Endothelial cell (in vitro differentiated cells): ENCODE measurements at places on chromosomes 1 and 21.

- no peak for DNase-seq
Measured at GRCh38 chr1:226813671-226814591, 56.5 kb upstream of the PSEN2 start.

DNA sequence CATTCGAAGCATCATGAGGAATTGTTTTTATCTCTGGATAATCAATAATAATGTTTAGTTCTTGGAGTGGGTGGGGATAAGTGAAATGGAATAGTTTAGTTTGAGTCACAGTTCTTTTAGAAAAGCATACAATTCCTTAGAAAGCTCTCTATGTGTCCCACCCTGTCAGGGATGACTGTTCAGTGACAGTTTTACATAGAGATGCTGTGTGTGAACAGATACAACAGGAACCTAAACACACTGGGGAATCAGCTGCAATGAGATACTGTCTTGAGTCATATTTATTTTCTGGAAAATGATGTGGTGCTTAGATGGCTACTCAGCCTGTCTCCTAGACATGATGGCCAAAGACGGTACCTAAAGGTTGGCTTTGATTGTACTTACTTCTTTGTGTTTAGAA is 25.7 kb upstream of the CCDC190 start:
- DNase-seq: no peak

- peak; percentile 73 for DNase-seq
Measured at GRCh38 chr1:6041432-6042062, 4.1 kb upstream of the KCNAB2 start.

- DNase-seq: no peak
Measured at GRCh38 chr1:159040206-159040605, 30.5 kb downstream of the IFI16 start.

- no peak for DNase-seq
Measured at GRCh38 chr21:33481314-33481943, 1.7 kb upstream of the TMEM50B start.

DNA sequence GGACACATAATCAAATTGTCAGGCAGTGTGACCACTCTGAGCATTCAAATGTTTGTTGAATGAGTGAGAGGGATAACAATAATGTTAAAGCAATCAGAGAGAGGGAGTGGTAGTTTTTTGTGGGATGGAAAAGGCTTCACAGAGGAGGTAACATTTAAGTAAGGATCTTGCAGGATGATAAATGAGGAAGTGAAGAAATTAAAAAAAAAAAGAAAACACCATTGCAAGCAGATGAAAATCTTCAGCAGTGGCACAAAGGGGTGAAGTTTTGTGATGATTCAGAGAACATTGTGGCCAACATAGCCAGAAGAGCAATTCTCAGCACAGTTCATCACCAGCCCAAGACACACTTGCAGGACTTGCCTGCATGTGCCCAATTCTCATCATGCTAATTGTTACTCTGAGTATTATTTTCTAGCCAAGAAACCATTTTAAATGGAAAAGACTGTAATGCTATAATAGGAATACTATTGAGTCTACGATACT is 35.0 kb downstream of the OVGP1 start:
- DNase-seq: no peak

DNA sequence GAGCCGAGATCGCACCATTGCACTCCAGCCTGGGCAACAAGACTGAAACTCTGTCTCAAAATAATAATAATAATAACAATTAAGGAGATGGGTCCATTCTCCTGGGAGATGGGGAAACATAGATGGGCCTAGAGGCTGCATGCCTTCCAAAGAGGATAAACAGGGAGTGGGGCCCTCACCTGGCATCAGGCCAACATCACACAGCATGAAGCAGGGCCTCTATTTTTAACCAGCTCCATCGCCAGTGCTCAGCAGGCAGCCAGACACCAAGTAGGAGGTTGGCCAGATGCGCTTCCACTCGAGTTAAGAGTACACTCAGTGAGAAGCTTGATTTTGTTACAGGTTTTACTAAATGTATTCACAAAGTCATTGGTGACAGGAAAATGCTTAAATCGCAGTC is 352.0 kb downstream of the RRAGC start:
- DNase-seq: no peak

DNA sequence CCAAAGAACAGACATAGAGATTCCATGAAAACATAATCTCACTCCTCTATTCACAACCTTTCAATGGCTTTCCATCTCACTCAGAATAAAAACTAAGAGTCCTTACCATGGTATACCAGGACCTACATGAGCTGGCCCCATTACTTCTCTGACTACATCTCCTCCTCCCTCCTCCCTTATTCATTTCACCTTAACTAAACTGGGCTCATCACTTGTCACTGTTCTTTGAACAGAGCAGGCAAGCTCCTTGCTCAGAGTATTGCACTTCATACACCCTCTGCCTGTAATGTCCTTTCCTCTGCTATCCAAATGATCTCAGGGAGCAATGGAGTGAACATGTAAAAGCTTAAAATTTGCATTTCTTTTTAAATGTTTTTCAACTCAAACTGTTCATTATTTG is 142.0 kb downstream of the MRPL39 start:
- DNase-seq: no peak

DNA sequence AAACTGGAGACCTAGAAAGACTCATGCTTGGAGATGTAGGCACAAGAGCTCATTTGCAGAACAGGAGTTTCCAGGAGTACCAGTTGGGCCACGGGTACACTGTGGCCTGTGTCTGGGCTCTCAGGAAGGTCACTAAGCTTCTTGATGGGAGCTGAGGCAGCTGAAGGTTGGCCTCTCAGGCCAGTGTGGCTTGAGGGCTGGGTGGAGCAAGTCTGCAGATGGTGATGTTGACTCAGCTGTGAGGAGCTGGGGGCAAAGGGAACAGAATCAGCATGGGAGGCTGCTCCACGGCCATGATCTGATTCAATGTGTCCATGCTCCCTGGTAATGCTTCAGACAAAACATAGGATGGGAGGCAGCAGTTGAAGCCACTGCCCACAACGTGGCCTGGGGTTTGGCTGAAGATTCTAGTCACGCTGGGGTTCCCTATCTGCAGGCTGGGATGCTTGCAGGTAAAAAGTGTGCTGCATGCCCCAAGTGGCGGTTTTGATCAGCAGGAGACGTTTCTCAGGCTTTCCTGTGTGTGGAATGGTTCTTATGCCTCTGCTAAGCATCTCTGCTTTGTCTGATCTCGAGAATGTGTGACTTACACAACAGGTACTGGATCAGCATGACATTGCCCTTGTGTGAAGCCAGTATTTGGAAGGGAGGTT is 15.4 kb upstream of the TENT5C start:
- DNase-seq: no peak

DNA sequence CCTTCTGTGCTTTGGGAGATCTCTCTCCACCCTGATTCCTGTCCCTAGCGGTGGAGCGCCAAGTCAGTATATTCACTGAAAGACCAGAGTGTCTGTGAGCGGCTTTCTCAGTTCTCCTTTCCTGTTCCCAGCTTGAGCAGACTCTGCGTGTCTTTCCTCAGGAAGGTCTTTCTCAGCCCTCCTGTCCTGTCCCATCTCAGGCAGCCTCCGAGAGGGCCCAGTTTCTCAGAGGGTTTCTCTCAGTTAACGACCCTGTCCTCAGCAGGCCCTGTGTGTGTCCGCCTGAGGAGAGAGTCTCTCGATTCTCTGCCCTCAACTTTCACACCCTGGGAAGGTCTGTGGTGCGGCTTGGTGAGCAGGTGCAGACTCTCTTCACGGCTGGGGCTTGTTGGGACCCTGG is 34.0 kb upstream of the CHIT1 start:
- DNase-seq: no peak

- no peak for DNase-seq
Measured at GRCh38 chr1:180515364-180515763, 13.0 kb upstream of the ACBD6 start.

DNA sequence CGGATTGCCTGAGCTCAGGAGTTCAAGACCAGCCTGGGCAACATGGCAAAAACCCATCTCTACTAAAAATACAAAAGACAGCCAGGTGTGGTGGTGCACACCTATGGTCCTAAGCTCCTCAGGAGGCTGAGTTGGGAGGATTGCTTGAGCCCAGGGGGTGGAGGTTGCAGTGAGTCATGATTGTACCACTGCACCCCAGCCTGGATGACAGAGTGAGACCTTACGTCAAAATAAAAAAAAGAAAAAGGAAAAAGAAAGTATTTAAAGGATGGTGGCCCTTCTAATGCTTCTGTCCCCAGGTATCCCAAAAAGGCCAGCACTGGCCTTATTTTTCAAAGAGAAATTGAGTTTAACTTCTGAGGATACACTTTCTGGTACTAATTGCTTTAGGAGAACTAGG is 1.7 kb downstream of the IKBKE start:
- no peak for DNase-seq

DNA sequence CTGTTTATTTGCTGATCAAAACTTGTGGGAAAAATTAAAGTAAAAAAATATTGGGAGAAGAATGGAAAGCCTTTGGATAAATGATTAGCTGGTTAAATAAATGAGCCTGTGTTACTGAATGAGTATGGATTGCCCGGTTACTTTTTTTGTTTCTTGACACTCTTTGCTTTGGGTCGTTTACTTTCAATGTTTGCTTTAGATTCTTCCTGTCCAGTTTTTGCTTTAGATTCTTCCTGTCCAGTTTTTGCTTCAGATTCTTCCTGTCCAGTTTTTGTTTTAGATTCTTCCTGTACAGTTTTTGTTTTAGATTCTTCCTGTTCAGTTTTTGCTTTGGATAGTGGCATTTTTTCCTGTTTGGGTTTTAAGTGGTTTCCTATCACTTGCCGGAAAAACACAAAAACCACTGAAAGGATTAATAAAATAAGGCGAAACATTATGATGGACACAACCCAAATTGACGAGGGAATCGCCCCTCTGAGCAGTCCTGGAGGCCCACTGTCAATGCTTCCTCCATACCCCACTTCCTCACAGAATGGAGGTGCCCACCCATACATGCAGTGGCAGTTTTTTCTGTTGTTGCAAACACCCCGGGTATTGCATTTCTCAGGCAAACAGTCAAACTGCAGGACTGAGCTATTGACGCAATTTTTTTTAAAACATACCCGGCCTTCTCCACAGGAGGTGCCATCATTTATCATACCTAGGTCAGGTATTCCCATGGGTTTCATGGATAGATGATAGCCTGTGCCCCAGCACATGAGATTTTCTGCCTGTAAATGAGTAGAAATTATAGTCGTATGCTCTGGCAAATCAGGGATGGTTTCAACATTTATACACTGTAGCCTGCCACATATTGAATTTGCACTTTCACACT is 2.3 kb downstream of the ADAM30 start:
- no peak for DNase-seq

DNA sequence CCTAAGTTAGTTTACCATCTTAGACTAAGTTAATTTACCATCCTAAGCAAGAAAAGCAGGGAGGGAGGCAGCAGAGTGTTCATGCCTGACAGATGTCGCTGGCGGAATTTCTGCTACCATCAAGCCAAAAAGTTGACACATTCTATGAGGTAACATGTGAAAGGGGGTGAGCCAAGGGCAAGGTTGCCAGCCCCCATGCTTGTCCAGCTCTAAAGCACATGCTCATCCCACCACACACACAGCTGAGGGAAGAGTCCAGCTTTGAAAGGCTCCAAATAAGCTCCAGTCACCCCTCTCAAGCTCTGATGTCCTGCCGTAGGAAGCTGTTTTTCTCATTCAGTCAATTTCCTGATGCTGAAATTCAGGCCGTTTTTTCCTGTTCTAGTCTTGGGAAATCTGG is 46.3 kb downstream of the EIF2D start:
- no peak for DNase-seq

DNA sequence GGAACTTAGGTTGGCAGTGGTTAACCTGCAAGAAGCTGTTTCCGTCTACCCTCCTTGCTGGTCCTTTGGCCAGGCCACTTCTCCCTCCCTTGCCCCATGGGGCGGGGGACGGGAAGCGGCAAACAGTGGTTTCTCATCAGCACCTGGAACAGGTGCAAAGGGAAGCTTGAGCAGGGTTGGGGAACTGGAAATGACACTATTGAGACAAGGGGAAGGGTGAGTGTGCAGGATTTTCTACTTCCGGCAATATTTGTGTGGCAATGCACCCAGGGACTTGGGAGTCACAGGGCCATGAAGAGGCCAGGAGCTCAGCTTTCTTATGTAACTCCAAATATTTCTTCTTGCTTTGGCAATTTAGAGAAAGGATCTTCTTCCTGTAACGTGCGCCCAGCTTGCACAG is 29.0 kb upstream of the SARS1 start:
- no peak for DNase-seq

GRCh38 chr1:202073206-202073605 is 49.5 kb upstream of the GPR37L1 start:
- DNase-seq: no peak

DNA sequence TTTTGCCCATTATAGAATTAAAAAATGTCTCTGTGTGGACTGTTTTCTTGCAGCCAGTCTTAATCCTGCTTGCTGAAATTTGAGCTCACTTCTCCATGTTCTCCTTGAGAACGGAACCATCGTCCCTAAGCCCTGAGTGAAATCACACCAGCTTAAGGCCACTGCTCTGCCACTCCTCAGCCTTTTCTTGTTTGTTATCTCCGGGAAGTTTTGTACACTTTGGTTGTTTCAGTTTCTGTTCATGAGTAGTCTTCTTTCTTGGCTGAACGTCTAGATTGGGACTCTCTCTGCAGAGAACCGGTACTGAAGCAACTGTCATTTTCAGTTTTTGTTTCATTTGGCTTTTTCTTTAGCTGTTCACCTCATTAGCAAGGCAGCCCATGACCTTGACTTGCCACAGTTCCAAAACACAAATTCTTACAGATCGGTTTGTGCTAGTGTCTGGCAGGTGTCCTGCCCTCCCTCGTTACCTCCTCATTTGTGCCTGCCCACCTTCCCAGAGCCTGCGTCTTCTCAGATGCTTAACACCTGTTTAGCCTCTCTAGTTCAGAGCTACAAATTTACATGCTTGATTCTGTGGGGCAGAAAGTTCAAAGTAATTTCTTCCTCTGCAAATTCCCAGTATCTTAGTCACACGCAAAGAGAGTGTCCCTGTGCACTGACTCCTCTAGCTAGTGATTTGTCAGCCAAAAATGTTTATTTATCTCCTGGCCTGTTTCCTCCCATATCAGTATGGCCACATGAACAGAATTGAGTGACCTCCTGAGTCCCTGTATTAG is 12.4 kb downstream of the PSEN2 start:
- DNase-seq: no peak

- DNase-seq: no peak
Measured at GRCh38 chr1:231985296-231986023, 358.9 kb downstream of the DISC1 start.

GRCh38 chr21:33384841-33385331 is 18.3 kb upstream of the IFNGR2 start:
- DNase-seq: no peak

DNA sequence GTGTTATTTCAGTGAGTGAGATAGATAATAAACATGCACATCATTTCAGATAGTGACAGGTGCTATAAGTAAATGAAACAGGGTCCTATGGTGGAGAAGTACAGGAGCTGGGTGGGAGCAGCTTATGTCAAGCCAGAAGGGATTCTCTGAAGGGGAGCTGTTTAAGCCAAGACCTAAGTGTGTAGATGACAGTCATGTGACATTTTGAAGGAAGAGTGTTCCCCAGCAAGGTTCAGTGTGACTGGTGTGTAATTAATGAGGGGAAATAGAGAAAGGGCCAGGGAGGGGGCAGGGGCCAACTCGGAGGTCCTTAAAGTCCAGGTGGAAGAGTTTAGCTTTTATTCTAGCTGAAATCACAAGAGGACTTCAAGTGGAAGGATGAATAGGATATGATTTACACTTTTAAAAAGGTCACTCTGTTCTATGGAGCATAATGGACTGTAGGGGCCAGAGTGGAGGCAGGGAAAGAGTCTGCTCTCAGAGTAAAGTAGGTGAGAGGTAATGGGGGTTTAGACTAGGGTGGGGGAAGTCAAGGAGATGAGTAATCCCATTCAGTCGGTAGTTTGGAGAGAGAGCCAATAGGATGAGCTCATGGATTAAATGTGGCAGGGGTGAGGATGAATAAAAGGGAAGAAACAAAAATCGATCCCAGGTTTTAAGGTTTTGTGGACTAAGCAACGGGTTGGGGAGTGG is 243.1 kb downstream of the CACNA1E start:
- no peak for DNase-seq
